Stimulated activated CD8-positive, alpha-beta memory T cell treated with anti-CD3 and anti-CD28 coated beads, Interleukin-15, amount 100 ng/mL, for 4 hours (primary cell): ENCODE measurements at places on chromosomes 2 and 18.

- no peak for DNase-seq
These were observed 99.1 kb upstream of the CD302 start for GRCh38 chr2:159897081-159897480.

GRCh38 chr2:168134485-168134884 is 112.9 kb downstream of the STK39 start:
- no peak for DNase-seq

GRCh38 chr2:197108758-197109157 is 182.3 kb upstream of the PGAP1 start:
- DNase-seq: no peak

- no peak for DNase-seq
These were observed 32.1 kb downstream of the COX7A2L start for GRCh38 chr2:42328923-42329322.

- DNase-seq: no peak
These were observed 52.4 kb upstream of the BCL11A start for GRCh38 chr2:60605866-60606265.

DNA sequence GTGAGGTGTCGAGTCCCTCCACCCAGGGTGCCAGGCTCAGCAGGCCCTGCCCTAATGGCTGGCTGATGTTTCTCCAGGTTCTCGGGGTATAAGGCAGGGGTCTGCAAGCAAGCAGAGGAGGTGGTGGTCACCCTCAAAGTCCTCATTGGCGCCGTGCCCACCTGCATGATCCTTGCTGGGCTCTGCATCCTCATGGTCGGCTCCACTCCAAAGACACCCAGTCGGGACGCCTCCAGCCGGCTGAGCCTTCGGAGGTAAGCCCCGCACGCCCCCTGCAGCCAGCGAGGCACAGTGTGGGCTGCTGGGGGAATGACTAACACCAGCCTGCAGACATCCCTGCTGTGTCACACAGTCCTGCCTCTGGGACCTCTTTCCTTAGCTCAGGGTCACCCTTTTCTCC is 14.1 kb downstream of the MFSD2B start:
- no peak for DNase-seq

DNA sequence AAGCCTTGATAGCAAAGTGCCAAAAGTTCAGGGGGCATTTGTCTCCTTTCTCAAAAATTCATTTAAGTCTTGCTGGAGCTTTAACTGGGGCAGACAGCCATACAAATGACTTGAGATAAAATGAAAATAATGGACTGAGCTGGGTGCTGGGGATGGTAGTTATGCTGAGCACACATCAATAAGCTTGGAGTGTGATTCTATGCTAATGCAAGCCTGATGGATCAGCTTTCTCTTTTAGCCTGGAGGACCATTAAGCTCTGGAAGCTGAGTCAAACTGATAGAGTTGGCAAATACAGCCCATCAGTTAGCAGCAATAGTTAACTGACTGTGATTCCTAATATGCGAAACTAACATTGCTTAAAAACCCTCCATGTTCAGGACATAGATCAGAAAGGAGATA is 98.0 kb downstream of the CAMKMT start:
- no peak for DNase-seq

GRCh38 chr2:105437708-105438103 is 38.9 kb upstream of the FHL2 start:
- no peak for DNase-seq

GRCh38 chr2:82748653-82749052 is 1710.4 kb downstream of the SUCLG1 start:
- no peak for DNase-seq

DNA sequence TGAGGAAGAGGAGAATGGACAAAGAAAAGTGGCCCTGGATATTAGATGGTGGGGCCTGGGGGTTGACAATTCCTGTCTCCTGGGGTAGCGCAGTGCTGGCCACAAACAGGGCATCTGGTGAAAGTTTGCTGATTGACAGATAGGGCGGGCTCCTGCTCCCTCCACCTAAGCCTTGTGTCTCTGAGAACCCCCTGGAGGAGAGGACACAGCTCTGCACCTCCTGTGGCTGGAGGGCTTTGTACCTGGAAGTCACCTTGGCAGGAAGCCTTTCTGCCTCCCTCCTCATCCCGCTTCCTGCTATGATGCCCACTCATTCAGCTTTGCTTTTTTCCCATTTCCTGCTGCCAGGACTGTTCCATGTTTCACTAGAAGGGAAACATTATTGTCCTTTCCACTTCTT is 72.4 kb downstream of the RHOB start:
- no peak for DNase-seq

DNA sequence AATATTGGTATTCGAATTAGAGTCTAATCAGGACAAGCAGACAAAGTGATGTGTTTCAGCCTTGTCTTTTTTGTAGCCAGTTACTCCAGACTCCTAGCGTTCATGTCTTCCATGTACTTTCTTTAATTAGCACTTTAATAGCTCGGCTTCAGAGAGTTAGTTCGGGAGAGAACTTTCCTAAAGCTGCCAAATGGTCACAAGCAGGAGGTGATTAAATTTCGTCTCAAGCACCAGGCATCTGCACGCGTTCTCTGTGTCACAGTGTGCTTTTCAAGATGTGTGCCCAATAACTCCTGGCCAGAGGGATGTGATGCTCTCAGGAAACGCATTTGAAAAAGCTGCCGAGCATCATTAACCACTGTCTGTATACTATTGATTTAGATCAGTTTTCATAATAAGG is 790.8 kb downstream of the SOCS6 start:
- no peak for DNase-seq

- no peak for DNase-seq
These were observed 11.5 kb downstream of the GEN1 start for GRCh38 chr2:17765398-17765797.

DNA sequence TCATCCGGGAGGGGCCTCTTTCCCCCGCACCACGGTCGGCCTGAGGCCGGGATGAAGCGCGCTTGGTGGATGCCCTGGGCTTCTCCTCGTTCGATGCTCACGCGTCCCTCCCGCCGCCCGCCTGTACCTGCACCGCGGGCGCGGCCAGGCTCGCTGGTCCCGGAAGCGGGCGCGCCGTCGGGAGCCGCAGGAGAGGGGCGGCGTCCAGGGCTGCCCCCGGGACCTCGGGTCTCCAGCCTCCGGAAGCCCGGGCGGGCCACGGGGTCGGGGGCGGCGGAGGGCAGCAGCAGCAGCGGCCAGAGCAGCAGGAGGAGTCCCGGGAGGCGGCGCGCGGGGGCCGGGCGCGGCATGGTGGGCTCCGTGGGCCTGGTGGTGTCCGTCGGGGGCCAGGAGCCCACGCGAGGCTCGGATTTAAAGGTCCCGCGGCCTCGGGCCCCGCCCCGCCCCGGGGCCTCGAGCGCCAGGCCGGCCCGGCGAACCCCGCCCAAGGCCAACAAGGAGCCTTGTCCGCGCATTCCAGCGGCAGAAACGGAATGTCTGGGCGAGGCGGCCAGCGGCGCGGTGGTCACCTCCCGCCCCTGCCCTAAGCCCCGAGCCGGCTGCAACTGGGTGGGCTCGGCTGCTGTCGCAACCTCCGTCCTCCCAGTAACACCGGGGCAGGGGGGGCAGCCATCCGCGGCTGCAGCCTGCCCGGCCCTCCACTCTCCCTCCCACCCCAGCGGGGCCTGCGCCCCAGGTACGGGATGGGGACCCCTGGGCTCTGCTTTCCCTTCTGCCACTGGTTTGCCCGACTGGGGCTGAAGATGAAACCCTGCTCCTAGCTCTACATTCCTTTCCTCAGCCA is at the start of gene MATN3:
Gene MATN3 (minus strand): TSS at position 387 of the 844 bp plus-strand sequence. CDS start 37 bp downstream, at position 350.
- DNase-seq: no peak

DNA sequence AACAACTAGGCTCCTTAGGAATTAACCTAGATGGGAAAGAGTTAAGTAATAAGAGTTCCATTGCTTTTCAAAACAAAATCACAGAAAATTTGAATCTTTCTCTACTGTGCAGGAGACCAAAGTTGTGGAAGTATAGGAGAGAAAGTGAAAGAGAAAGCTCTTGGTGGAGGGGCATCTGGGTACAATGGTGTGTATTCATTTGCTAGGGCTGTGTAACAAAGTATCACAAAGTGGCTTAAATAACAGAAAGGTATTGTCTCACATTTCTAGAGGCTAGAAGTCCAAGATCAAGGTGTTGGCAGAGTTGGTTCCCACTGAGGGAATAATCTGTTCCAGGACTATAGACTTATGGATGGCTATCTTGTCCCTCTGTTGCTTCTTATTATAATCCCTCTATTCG is 50.5 kb upstream of the GORASP2 start:
- DNase-seq: no peak

GRCh38 chr2:26610504-26611335 is 30.4 kb downstream of the CIB4 start:
- DNase-seq: no peak
